ENCODE measurements at places on chromosomes 12 and 14. TPM values are rescaled to one million over a fixed set of nuclear protein-coding genes. Genes with fewer than 3 reads are reported as not detected.

The HOXC4 gene
- total RNA-seq, result 0.61 TPM

The SMIM41 gene
- 6.1 TPM for total RNA-seq

The REM2 gene
- total RNA-seq, result 0.41 TPM

The PDZRN4 gene
- total RNA-seq, result 0.75 TPM

The LRRC43 gene
- not detected for total RNA-seq

DNA sequence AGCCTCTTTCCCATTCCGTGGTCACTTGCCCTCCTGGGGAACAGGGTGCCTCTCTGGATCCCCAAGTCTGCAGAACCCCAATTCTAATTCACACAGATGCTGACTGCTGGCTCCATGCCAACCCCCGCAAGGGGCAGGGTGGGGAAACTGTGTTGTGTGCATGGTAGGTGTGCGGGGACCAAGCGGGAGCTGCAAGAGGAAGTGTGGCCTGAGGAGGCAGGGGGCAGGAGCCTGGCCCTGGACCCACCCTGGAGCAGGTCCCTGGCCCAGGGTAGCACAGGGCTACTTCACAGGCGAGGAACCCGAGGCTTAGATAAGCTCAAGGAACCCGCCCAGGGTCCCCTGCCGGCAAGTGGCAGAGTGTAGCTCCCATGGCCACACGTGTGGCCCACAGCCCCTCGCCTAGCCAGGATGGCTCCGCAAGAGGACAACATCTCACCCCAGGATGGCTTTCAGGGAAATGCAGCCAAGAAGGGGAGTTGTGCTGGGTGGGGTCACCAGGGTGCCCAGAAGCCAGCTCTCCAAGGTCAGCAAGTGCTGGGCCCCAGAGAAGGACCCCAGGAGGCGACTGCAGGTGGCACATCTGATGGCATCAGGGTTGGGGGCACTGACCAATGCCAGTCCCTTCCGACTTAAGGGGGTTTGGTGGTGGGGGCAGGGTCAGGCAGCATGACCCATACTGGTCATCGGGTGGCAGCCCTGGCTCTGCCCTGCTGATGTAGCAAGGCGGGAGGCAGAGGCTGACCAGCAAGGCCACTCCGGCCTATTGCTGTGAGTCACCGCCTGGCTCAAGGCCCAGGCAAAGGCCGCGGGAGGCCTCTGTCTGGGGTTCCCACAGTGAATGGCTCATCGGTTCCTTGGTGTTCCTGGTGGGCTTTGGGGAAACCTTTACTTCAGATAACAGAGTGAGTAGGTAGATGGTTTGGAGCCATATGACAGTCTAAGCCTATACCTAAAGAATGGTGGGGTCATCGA, 37.3 kb upstream of the EML1 start:
- no peaks in the 10 kb centered on the region for H3K27me3 ChIP-seq
- no peaks in the 10 kb centered on the region for H3K36me3 ChIP-seq
- DNase-seq, result peak; percentile 74
- peaks cover 38% of the 10 kb centered on the region for H3K4me1 ChIP-seq
- H3K27ac ChIP-seq, result peak overlapping the region; percentile 30

DNA sequence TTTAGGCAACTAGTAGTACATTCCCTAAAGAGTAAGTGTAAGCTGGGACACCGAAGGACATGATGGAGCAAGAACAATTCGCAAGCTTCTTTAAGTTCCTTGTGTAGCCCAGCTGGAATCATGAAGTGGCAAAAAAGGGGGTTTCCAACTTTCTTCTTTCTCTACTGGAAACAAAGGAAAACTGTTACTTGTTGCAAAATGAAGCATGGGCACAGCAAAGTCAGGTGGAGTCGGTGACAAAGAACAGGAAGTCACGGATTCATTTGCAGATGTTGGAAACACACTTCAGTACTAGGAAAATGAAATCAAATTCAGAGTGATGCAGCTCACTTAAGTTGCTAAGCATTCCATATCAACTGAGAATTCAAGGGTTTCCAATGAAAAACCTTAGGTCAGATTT, 706.9 kb upstream of the STXBP6 start:
- H3K4me3 ChIP-seq, result no peak overlapping the region
- DNase-seq, result no peak
- no peaks in the 10 kb centered on the region for H3K4me1 ChIP-seq
- no peaks in the 10 kb centered on the region for H3K36me3 ChIP-seq

DNA sequence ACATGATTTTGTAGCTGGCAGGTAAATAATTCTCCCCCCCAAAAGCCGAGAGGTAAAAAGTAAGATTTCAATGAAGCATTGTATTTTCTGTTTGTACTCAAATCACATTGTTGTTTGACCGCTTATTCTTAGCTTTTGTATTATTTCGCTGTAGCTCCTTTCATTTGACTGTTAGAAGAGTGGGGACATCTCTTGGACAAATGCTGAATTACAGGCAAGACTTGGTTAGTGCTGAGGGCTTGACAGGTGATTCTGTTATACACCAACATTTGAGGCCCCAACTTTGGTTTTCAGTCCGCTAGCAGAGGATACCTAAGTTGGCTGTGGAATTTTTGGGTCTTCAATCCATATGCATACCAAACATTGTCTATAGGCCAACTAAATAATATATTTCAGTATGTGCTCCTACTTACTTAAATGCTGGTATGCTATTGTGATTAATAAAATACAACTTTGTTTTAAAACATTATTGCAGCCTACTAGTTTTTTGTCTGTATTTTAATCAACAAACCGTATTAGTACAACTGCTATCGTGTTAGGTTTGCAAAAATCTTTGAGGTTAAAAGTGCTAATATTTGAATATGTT, 102.2 kb downstream of the ERC1 start:
- H3K27me3 ChIP-seq, result no peaks in the 10 kb centered on the region
- H3K4me1 ChIP-seq, result peaks cover 5% of the 10 kb centered on the region
- no peak overlapping the region for H3K4me3 ChIP-seq
- no peaks in the 10 kb centered on the region for H3K36me3 ChIP-seq

- H3K36me3 ChIP-seq, result no peaks in the 10 kb centered on the region
- H3K4me3 ChIP-seq, result no peak overlapping the region
- peak overlapping the region; percentile 3 for H3K27ac ChIP-seq
- H3K27me3 ChIP-seq, result no peaks in the 10 kb centered on the region
- no peak for DNase-seq
Measured at GRCh38 chr12:91778938-91779400, 366.7 kb downstream of the BTG1 start.

GRCh38 chr12:79690142-79690637, 574 bp downstream of the PAWR start:
- peak overlapping the region; percentile 91 for H3K4me3 ChIP-seq
- peak overlapping the region; percentile 84 for H3K27ac ChIP-seq
- no peaks in the 10 kb centered on the region for H3K36me3 ChIP-seq
- no peaks in the 10 kb centered on the region for H3K27me3 ChIP-seq
- DNase-seq, result no peak
- peaks cover 12% of the 10 kb centered on the region for H3K4me1 ChIP-seq

DNA sequence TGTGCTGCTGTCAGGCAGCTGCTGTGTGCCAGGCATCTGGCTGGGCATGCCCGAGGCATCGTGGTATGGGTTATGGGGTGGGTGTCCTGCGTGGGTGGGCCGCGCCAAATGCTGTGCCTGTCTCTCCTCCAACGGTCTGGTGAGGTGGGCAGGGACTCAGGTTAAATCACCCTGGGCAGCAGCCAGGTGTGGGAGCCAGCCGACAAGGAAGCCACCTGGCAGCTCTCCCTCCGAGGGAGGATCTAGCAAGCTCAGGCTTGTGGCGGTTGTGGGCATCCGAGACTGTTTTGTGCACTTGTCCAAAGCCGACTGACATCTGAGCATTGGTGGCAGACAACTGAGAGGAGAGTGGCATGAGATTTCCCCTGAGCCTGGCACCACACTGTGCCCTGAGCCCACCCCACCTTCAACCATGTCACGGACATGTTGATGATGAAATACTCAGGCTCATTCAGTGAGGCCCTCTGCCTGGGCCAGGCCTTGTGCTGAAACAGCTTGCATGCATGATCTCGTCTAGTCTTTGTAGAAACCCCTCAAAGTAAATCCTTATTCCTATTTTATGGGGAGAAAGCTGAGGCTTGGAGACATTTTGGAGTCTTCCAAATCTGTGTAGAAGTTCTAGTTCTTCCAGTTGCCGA, 181.8 kb upstream of the MYL2 start:
- H3K4me3 ChIP-seq, result no peak overlapping the region
- H3K4me1 ChIP-seq, result no peaks in the 10 kb centered on the region
- H3K27me3 ChIP-seq, result peaks cover 17% of the 10 kb centered on the region
- H3K27ac ChIP-seq, result no peak overlapping the region
- no peaks in the 10 kb centered on the region for H3K36me3 ChIP-seq
- DNase-seq, result no peak

DNA sequence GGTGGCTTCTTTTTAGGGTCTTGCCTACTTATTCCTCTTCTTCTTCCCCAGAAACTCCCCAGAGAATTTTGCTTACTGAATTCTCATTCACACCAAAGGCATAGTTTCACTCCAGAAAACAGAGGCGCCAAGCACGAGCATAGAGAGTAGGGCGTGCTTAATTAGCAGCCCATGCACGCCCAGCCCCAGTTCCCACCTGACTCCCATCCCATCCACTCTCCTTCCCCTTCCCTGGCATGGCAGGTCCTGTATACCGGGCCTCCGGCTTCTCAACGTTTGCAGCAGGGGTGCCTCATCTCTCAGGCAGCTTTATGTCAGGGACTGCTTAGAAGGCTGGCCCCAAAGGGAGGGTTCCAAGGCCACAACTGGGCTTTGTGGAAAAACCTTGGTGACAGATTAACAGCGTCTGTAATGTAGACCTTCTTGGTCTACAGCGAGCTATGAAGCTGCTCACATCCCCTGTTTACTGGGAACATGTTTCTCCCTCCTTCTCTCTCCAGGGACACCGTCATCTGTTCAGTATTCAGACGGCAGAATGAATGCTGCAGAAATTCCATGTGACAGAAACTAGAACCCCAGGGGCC, 62.7 kb downstream of the ACTN1 start:
- no peak overlapping the region for H3K4me3 ChIP-seq
- H3K27ac ChIP-seq, result no peak overlapping the region
- no peaks in the 10 kb centered on the region for H3K27me3 ChIP-seq
- H3K4me1 ChIP-seq, result peaks cover 10% of the 10 kb centered on the region
- H3K36me3 ChIP-seq, result peaks cover 29% of the 10 kb centered on the region

- peak overlapping the region; percentile 51 for H3K4me3 ChIP-seq
- no peaks in the 10 kb centered on the region for H3K36me3 ChIP-seq
- H3K4me1 ChIP-seq, result no peaks in the 10 kb centered on the region
- no peak for DNase-seq
Measured at GRCh38 chr14:104115691-104116287, 22.6 kb upstream of the KIF26A start.

DNA sequence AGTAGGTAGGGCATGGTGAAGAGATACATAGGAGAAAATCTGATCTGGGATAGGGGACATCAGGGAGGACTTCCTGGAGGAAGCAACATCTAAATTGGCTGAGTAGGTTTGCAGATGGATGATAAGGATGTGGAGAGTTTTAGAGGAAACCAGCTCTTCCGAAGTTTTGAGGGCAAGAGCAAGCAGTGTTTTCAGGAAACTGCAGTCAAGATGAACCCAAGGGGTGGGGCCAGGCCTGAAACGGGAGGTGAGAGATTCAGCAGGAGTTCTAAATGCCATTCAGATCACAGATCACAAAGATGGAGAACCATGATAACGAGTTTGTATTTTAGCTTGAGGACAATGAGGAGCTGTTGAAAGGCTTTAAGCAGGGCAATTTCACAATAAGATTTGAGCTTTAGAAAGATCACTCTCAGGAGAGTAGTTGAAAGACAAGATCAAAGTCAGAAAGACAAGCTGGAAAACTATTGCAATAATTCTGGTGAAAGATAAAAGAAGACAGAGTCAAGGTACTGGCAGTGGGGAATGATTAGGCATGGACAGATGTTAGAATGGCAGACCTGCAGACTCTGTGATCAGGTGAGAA, 70.1 kb upstream of the PLXNC1 start:
- no peak for DNase-seq
- peaks cover 11% of the 10 kb centered on the region for H3K4me1 ChIP-seq
- no peak overlapping the region for H3K27ac ChIP-seq
- H3K4me3 ChIP-seq, result no peak overlapping the region

DNA sequence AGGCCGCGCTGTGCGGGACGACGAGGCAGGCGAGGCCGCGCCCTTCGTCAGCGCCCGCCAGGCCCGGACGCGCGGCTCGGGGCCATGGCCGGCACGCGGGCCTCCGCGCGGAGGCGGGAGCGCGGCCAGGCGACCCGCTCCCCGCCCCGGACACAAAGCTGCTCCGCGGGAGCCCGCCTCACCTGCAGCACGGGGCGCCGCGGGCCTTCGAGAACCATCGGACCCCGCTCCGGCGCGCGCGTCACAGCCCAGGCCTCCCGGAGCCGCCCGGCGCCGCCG, 342 bp downstream of the DICER1 start:
- peaks cover 35% of the 10 kb centered on the region for H3K4me1 ChIP-seq
- peak overlapping the region; percentile 79 for H3K4me3 ChIP-seq
- no peaks in the 10 kb centered on the region for H3K36me3 ChIP-seq

DNA sequence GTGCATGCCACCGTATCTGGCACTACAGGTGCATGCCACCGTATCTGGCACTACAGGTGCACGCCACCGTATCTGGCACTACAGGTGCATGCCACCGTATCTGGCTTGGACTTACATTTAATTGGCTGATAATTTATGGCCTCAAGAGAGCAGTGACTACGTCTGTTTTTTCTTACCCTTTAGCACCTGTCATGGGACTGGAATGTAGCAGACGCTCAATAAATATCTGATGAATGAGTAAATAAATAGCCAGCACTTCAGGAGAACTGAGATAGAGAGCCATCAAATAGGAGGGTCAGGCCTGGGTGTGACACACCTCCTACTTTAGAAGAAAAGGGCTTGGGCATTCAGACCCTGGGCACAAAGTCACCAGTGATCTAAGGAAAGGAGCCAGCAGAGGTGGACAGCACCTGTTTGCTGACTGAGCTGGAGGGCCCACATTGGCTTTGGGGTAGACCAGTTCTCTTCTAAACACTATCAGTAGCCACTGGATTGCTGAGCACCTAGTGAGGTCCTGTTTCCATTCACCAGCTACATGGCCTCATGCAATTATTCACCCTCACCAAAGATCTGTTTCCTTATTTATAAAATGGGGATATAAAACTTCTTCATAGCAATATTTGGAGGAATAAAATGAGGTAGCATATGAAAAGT, 50.1 kb downstream of the RFX4 start:
- no peak for DNase-seq
- H3K36me3 ChIP-seq, result no peaks in the 10 kb centered on the region
- no peak overlapping the region for H3K27ac ChIP-seq
- H3K4me3 ChIP-seq, result no peak overlapping the region

GRCh38 chr12:100453951-100454350, 19.7 kb upstream of the NR1H4 start:
- no peak overlapping the region for H3K4me3 ChIP-seq
- no peak for DNase-seq
- H3K27me3 ChIP-seq, result peaks cover 8% of the 10 kb centered on the region

GRCh38 chr12:54407183-54407905, 11.7 kb downstream of the ITGA5 start:
- no peak for DNase-seq
- H3K4me1 ChIP-seq, result peaks cover 24% of the 10 kb centered on the region
- no peak overlapping the region for H3K27ac ChIP-seq
- H3K4me3 ChIP-seq, result no peak overlapping the region
- H3K27me3 ChIP-seq, result no peaks in the 10 kb centered on the region

GRCh38 chr14:55228261-55228660, 36.9 kb upstream of the DLGAP5 start:
- no peak for DNase-seq
- H3K27ac ChIP-seq, result no peak overlapping the region
- no peaks in the 10 kb centered on the region for H3K4me1 ChIP-seq
- no peak overlapping the region for H3K4me3 ChIP-seq
- no peaks in the 10 kb centered on the region for H3K36me3 ChIP-seq

- peak overlapping the region; percentile 76 for H3K4me3 ChIP-seq
- DNase-seq, result no peak
- H3K36me3 ChIP-seq, result no peaks in the 10 kb centered on the region
- peaks cover 41% of the 10 kb centered on the region for H3K4me1 ChIP-seq
Measured at GRCh38 chr14:55581342-55581771, 1.4 kb downstream of the KTN1 start.

- H3K4me1 ChIP-seq, result peaks cover 60% of the 10 kb centered on the region
- peak overlapping the region; percentile 36 for H3K27ac ChIP-seq
- H3K4me3 ChIP-seq, result no peak overlapping the region
- H3K27me3 ChIP-seq, result no peaks in the 10 kb centered on the region
- H3K36me3 ChIP-seq, result peaks cover 11% of the 10 kb centered on the region
Measured at GRCh38 chr12:118055865-118056773, 4.9 kb downstream of the WSB2 start.
